ENCODE measurements at places on chromosomes 6 and 20. TPM values are rescaled to one million over a fixed set of nuclear protein-coding genes. Genes with fewer than 3 reads are reported as not detected.
A peak's percentile ranks its signal among the peaks of the same experiment; 100 is the strongest.

GRCh38 chr20:41769592-41770018, 151.4 kb upstream of the CHD6 start:
- no peak for DNase-seq

DNA sequence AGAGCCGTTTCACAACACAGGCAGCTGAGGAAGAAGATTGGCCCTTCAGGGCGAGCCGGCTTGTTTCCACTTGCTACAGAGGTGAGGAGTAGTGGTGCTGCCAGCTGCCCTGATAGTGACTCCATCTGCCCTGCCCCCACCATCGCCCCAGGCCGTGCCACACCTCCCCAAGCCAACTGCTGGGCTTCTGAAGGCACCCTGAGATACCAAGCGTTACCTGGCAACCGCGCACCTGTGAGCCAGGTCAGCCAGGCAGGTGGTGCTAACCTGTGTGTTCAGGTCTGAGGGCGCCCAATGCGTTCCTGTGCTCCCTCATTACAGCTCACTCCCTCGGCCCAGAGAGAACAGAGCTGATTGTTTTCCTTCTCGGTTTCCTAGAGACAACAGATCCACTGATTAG, 299.1 kb upstream of the ID4 start:
- DNase-seq, result no peak

GRCh38 chr6:111101987-111102386, 14.7 kb downstream of the SLC16A10 start:
- no peak for DNase-seq

GRCh38 chr6:33929575-33930288, 125.9 kb upstream of the MLN start:
- DNase-seq, result no peak

GRCh38 chr6:133108419-133108818, 132.7 kb upstream of the EYA4 start:
- DNase-seq, result no peak

GRCh38 chr6:133128191-133128590, 113.0 kb upstream of the EYA4 start:
- no peak for DNase-seq

GRCh38 chr6:119559586-119559985, 210.0 kb upstream of the MAN1A1 start:
- no peak for DNase-seq

GRCh38 chr6:154582696-154583095, 72.2 kb upstream of the CNKSR3 start:
- no peak for DNase-seq

GRCh38 chr20:57593134-57593886, 26.9 kb downstream of the ZBP1 start:
- DNase-seq, result peak; percentile 81

DNA sequence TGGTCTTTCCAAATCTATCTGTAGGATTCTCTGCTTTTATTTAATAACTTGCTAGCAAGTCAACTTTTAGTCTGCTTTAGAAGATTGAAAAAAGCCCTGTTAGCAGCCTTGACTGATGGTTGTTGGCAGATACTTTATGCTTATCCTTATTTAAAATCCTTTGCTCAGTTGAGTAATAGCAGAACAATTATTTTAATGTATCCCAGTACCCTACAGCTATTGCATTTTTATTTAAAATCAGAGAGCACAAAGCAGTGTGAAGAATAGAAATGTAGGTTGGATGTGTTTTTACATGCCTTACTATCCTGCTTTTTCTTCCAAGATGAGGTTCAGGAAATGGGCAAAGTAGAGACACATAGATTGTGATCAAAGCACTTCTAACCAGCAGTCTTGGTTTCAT, 147.1 kb upstream of the LAMP5 start:
- DNase-seq, result no peak

- DNase-seq, result no peak
Measured at GRCh38 chr6:30450909-30451841, 38.1 kb upstream of the HLA-E start.

DNA sequence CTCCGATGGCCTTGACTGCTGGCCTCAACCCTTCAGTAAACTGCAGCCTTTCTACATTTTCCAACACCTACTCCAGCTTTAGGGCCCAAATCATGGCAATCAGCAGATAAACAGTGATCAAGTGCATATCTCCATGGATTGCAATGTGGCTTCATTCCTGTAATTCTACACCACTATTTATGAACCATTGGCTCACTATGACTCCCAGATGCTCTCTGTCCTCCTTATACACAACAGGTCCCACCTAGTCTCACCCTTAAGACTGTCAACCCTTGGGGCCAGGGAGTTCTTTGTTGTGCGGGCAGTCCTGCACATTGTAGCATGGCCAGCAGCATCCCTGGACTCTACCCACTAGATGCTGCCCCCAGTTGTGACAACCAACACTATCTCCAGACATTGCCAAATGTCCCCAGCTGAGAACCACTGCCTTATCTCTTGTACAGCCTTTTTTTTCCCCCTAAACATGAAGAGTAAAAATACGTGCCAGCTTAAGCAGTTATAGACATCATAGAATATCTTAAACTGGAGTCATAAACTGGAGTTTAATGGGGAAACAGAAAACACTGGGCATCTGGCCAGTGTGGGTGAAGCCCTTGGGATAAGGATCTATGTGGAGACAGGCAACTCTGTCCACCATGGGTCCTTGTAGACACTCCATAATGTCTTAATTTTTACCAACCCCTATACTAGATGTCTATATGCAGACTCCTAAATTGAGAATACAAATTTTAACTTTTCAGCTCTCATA, 21.1 kb downstream of the MRPL14 start:
- DNase-seq, result no peak

DNA sequence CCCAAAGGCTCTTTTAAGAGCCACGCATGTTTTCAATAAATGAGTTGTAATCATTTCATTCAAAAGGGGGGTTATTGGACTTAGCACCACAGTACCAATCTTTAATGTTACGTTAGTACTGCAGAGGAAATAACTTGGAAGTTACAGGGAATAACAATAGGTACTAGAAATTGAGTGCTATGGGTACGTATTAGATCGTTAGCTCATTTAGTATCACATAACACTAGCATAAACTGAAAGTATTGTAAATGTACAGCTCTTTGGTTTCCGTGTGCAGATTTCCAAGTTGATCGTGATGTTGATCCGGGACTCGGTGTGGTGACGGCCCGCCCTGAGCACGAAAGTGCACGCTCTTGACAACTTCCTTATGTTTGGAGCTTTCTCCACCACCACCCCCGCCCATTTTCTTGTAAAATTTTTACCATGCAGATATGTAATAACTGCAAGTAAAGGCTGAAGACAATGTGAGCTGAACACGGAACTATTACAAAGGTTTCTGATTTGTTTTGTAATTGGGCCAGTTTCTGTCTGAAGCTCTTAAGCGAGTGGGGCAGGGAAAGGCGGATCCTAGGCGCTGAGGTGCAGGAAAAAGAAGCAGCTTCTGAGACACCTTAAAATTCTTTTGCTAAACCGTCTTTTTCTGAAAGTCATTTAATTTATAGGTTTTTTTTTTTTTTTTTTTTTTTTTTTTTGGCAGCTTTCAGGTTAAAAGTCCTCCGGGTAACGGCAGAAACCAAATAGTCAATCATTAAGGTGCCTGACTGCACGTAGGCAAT, 71.5 kb downstream of the HFE start:
- peak; percentile 91 for DNase-seq

DNA sequence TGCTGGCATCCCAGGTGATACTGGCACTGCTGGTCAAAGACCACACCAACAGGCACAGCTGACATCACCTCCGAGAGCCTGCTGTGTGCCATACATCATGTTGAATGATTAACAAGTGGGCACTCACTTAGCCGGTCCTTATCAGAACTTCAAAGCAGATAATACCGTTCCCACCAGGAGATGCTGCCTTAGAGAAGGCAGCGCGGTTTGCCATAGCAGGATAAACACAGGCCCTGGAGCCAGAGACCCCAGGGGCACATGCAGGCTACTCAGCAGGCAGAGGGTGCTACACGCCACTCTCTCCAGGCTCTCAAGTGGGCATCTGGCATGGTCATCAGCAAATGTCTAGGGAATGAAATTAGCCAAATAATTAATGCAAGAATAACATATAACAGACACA, 86.5 kb upstream of the CST7 start:
- DNase-seq, result no peak

DNA sequence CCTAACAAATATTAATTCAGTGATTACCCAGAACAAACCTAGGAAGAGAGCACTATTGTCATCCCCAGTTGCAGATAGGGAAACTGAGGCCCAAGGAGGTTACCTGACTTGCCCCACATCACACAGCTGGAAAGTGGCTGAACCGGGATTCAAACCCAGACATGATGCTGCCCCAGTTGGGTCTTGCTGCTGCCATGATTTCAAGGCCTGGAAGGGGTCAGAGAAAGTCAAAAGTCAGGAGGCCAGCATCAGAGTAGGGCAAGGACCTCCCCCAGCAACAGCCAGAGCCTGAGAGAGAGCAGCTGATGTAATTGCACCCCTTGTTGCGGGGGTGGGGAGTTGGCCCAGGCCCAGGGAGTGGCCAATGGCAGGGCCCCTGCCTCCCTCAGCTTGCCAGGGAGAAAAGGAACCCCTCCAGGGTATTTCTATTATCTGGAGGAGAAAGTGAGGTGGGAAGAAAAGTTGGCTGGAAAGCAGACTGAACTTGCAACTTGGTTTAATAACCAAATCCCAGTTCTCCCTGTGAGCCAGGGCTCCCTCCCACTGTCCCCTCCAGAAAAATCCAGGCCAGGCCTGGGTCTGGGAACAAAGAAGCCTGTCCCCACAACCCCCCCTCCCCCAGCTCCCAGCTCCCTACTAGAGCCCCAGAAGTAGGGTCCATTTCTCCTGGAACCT, 83.6 kb downstream of the MRPL14 start:
- no peak for DNase-seq

DNA sequence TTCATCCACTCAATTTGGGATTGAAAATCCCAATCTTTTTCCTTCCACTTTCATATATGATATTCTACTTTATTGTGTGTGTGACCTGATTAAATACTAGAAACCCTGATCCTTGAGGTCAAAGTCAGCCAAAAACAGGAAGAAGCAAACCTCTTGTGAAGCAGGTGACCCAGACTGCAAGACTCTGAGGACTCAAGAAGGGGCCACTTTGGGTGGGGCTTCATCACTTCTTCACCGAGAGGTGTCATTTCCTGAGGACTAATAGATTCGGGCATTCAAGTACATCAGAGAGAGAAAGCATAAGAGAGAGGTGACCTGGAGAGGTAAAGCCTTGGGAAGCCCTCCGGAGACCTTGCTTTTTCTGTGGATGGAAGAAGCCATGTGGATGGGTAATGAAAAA, 129.0 kb downstream of the CFAP61 start:
- DNase-seq, result no peak

- DNase-seq, result no peak
Measured at GRCh38 chr20:60677819-60678218, 574.2 kb upstream of the CDH4 start.

GRCh38 chr6:92790381-92790780, 629.0 kb downstream of the EPHA7 start:
- no peak for DNase-seq

- no peak for DNase-seq
Measured at GRCh38 chr20:22566876-22567658, 17.3 kb downstream of the FOXA2 start.

- no peak for DNase-seq
Measured at GRCh38 chr20:53867741-53868351, 202.5 kb downstream of the BCAS1 start.

DNA sequence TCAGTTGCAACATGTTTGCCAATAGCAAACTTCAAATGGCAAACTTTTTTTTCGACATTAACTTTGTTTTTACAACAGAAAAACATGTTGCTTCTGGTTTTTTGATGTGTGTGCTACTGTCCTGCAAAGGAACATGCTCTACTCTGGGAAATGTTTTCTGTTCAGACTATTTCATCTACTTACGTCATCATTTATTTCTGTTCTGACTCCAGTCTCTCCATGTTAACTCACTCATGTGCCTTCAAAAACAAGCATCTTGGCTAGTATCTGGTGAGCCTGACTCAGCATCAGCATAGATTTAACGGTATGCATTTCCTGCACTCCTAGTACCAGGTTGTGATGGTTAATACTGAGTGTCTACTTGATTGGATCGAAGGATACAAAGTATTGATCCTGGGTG, 36.1 kb upstream of the MAP7 start:
- no peak for DNase-seq

DNA sequence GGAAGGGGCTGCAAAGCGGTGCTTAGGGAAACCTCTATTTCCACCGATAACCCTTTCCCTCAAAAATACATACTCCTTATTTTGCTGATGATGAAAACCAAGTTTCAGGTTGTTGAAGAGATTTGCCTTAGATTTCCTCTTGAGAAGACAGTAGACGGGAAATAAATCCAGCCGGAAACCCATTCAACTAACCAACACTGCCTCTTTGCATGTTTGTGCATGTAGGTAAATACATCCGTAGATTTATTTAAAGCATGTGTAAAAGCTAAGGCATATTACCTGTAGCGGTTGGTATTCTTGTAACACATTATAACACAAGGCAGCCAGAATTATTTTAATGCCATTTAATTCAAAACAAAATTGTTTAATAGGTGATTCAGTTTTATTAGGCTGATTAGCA, 136.3 kb upstream of the SLC22A23 start:
- no peak for DNase-seq

DNA sequence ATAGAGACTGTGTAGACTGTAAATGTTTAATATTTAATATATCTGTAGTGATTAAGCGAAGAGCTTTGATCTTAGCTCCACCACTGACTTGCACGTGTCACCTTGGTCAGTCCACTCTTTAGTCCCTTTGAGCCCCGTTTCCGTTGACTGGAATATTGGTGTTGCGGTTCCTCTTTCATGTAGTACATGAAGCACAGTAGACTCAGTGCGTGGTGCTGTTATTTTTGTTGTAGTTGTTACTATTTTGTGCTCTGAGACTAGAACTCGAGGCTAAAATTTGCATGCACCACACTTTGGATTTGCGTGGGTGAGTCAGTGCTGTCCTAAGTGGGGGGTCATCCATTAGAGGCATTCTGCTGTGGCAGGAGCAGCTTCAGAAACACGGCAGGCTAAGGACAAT, 291.4 kb downstream of the QKI start:
- DNase-seq, result no peak

BPIFB4 gene
- not detected for total RNA-seq

DNAH8 gene
- total RNA-seq, result not detected

SMOC2 gene
- total RNA-seq, result not detected

GJA10 gene
- total RNA-seq, result 1.3 TPM

NRSN1 gene
- not detected for total RNA-seq

RPL10A gene
- 3,839 TPM for total RNA-seq

MEI4 gene
- not detected for total RNA-seq

ZSCAN23 gene
- 3.3 TPM for total RNA-seq

RIPOR3 gene
- total RNA-seq, result not detected

DSE gene
- total RNA-seq, result 5.4 TPM

All from Karpas-422 (cell line).